ENCODE measurements at places on chromosomes 4 and X. TPM values are rescaled to one million over a fixed set of nuclear protein-coding genes. Genes with fewer than 3 reads are reported as not detected.
A peak's percentile ranks its signal among the peaks of the same experiment; 100 is the strongest.

The PABPC1L2A gene
- not detected for total RNA-seq

The SAGE1 gene
- total RNA-seq, result not detected

The GPRIN3 gene
- total RNA-seq, result 0.71 TPM

DNA sequence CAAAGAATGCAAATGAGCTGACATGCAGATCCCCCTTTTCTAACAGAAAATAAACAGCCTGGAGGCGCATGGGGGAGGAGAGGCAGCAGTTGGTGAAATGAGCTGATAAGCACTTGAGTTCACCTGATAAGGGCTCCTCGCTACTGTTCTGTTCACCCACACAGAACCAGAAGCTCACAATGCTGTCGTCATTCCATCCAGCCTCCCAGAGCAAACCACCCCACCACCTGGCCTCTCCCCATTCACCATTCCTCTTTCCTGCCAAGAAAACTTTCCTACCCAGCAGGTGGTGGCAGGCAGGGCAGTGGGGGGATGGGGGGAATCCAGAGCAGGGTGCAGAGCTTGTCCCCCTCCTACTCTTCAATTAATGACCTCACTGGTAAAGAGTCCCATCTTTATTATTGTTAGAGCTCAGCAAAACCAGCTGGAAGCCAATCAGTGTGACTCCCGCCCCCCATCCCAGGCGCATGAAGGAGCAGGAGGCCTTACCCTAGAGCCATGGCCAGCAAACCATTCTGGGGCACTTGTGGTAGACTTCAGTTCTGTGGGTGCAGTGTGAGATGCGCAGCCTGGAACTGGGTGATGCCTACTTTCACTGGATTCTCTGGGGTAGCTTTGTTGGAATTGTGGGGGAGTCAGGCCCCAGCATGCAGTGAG, 350.3 kb downstream of the ZIC3 start:
- DNase-seq, result no peak

- no peak for DNase-seq
Observed at GRCh38 chr4:958314-958665, 15.1 kb downstream of the DGKQ start.

- DNase-seq, result no peak
Observed at GRCh38 chrX:19902110-19902509, 14.7 kb upstream of the SH3KBP1 start.

- no peak for DNase-seq
Observed at GRCh38 chr4:87219632-87220093, 755 bp downstream of the KLHL8 start.

DNA sequence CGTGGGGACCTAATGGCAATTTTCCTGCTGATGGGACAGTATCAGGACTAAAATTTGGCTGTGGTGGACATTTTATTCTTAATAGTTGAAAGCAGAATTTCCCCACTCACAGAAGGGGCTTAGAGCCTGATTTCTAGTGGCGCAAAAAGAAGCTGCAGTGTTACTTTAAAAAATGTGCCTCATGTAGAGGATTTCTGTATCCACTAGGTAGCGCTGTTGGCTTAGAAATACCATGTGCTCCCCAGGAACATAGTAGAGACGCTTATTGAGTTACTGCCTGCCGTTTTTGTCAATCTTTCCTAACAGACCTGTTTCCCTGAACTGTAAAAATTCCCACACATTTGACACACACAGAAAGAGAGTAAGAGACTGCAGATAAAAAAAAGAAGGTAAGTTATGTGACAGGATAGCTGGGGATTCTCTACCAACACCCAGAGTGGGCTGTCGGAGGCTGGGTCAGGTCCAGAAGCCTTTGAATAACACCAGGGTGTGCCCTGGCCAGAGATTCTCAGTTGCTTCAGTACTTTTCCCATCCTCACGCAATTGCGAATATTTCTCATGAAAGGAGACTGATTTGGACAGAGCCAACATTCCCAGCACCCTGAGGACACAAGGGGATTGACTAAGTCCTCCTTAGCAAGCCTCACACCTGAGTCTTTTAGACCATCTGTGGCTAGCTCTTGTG, 88.4 kb downstream of the ZXDA start:
- DNase-seq, result peak; percentile 10
